CD4-positive, alpha-beta T cell treated with Interleukin-12 subunit alpha and Interleukin-12 subunit beta, for 1 hour (primary cell): ENCODE measurements at places on chromosomes 5 and 9.

DNA sequence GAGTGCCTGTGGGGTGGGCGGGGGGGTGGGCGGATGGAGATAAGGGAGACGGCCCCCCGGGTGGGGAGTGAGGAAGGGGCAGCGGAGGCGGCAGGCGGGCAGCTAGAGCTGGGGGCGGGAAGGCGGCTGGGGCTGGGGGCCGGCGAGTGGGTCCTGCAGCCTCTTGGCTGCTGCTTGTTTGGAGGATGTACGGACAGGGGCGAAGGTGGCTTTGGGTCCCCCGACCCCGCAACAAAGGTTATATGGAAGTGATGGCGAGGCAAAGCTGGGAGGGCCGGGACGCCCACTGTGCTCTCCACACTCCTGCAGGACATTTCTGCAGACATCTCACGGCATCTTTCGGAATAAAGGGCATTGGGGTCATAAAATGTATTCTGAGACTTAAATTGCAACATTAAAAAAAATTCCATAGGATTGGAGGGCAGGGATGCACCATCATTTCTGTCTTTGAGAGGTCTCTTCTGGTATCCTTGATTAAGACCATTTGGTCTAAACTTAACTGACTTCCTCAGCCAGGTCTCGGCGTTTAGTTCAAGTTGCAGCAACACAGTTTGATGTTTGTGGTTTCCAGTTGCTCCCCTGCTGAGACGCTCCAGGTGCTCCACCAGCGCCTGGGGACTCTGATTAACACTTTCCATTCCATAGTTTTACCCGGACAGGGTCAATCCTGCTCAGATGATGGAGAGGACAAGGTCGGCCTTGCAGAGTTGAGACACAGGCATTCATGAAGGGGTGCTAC, 101.6 kb upstream of the SSBP2 start:
- no peak for DNase-seq

- DNase-seq: no peak
These were observed 10.0 kb downstream of the HBEGF start for GRCh38 chr5:140336388-140336787.

GRCh38 chr5:171342362-171343111, 33.5 kb downstream of the TLX3 start:
- DNase-seq: peak; percentile 37

GRCh38 chr5:19189176-19189575, 798.8 kb downstream of the CDH18 start:
- no peak for DNase-seq

GRCh38 chr5:62922191-62922590, 343.6 kb downstream of the LRRC70 start:
- no peak for DNase-seq

DNA sequence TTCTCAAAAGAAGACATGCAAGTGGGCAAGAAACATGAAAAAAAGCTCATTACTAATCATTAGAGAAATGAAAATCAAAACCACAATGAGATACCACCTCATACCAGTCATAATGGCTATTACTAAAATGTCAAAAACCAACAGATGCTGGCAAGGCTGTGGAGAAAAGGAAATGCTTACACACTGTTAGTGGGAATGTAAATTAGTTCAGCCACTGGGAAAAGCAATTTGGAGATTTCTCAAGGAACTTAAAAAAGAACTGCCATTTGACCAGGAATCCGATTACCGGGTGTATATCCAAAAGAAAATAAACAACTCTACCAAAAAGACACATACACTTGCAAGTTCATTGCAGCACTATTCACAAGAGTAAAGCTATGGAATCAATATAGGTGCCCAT, 595.4 kb upstream of the RIOK2 start:
- DNase-seq: no peak

DNA sequence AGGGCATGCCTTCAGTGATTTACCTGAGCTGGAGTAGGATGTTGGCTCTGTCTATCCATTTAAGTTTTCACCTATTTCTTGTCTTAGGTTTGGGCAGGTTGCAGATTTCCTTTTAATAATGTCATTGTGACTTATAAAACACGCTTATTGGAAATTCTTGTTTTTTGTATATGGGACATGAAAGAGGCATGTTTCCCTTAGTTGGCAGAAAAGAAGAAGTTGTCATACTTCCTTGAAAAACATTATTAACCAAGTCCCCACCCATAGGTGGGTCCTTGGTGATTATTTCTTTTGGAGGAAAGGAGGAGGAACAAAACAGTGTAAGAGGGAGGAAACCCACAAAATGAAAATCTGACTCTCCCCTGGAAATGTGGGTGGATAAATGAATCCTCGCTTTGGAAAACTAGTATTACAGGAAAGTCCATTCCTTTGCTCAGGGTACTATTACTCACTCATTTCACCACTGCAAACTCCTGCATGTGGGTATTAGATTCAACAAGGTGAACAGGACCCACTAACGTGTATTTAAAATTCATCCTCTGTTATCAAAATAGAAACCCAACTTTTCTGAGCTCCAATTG, 9.3 kb downstream of the CER1 start:
- DNase-seq: no peak

- DNase-seq: no peak
These were observed 82.1 kb downstream of the PRKACG start for GRCh38 chr9:68931821-68932220.

DNA sequence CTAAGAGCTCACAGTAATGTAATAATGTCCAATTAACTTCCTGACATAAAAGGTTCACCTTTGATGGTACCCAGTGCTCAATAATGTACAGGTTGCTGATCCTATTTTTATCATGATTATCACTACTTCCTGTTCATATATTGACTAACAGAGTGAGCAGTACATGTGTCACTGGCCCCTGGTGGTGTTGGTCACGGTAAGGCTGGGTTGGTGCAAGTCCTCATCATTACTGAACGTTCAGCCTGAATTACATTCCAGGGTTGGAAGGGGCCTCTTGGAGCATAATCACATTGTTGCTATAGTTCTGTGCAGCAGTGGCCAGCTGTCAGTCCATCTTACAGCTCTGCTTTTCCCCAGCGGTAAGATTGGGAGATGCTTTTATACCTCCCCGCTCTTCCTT, 24.2 kb upstream of the CKMT2 start:
- no peak for DNase-seq

DNA sequence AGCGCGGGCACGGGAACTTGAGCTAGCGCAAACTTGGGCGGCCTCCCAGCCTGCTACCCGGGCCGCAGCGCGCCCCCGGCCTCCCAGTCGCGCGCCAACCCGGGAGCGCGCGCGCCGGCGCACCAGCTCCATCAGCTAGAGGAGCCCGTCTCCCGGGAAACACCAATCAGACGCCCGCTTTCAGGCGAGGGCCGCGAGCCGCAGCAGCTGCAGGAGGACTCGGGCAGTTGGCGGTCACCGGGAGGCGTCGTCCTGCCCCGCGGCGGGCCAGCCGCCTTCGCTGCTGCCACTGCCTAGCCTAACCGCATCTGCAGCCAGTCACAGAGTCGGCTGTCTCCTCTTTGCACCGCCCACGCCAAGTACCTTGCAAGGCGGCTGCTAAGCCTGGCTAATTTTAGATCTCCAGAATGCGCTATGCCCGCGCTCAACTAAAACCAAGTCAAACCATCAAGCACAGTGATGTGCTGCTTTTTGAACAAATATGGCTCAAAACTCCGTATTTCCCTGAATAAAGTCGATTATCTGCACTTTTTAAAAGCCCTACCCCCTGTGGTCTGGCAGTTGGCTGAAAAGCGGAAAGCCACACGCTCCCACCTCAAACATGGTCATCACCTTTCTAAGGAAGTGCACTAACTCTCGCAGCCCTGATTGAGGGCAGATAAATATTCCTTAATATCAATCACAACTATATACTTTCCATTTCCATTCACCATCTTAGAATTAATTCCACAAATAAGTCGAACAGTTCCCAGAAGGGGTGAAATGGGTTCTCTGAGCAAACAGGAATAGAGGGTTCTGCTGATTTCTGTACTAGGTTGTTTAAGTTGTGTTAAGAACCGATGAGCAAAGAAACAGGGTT, 221.8 kb downstream of the MEF2C start:
- no peak for DNase-seq

DNA sequence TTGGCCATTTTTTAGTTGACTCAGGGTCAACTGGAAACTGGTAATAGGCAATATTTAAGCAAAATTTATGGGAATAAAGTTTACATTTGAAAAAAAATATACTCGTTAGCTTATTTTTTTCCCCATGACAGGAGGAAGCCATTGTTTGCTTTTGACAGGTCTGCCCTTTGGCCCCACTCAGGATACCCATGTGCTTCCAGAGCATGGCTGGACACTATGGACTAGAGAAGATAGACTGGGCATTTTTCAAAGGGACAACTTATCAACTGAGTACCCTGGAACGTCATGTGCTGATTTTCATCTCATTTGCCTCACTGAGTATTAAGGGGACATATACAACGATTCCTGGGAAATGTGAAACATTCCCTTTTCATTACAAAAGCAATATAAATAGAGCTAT, 83.1 kb upstream of the SMIM32 start:
- DNase-seq: no peak

GRCh38 chr5:54217826-54218503, 92.4 kb downstream of the ARL15 start:
- peak; percentile 48 for DNase-seq

DNA sequence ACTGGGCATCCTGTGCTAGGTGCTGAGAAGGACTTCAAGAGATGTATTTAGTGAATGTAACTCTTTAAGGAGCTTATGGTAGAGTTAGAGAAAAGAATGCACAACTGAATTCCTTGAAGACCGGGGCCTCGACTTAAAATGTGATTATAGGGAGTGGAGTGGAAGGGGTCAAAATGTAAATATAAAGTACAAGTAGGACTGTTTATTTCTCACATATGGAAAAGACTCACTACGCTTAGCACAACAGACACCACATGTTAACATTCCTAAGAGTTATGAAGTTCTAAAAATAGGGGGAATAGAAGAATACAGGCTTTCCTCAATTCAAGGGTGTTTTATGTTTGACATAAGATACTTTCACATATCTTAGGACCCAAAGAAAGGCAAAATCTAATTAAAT, 117.8 kb upstream of the OSMR start:
- DNase-seq: no peak

DNA sequence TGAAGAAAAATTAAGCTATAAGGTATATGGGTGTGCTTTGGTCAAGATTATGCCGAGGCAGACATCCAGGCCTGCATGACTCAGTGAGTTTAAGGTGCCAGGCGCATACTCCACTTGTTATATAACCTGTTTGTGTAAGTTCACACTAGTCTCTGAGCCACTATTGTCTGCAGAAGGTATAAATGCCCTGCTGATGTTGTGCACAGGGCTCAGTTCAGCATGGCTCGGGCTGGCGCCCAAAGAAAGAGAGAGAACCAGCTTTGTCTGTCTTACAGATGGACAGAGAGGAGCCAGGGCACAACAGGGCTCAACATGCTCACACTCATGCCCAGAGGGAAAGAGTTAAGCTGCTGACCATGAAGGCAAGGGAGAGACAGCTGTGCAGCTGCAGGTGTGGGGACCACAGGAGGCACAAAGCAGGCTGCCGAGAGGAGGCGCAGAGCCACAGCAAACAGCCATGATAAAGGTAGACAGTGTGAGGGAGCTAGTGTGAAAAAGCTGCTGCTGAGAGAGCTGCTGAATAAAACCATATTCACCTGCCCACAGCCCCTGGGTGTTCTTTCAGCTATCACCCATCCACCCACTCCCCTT, 1587.6 kb upstream of the C9orf72 start:
- no peak for DNase-seq

DNA sequence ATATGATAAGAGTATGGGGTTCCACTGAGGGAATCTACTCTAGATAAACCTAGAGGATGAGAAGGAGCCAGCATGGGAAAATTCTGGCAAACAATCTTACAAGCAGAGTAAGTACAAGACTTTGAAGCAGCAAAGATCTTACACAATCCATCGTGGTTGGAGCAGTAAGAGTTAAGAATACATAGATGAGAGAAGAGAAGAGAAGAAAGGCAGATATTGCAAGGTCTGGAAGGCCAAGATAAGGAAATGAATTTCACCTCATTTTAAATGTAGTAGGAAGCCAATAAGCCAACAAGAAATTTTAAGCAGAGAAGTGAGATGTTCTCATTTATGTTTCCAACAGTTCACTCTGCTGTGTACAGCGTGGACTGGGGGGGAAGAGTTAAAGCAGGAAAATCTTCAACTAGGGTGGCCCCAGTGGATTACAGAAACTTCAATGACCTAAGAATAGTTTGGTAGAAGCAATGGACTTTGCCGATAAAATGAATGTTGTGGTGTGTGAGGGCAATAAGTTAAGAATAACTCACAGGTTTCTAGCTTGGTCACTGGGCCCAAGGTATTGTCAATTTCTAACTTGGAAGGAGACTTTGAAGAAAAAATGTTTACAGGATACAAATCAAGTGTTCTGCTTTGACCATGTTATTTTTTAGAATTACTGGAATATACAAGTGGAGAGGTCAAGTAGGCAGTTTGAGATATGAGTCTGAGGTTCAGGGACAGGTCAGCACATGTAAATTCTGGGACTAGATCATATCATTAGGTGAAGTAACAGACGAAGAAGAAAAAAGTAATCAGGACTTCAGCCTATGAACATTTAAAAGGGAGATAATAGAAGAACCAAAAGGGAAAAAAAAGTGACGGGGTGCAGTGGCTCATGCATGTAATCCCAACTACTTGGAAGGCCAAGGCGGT, 12.1 kb upstream of the ISOC1 start:
- no peak for DNase-seq

GRCh38 chr5:32597041-32597629, 11.8 kb downstream of the SUB1 start:
- DNase-seq: no peak
